Karpas-422 (cell line): ENCODE measurements at places on chromosomes 13 and 19.

- no peak for DNase-seq
Observed at GRCh38 chr19:42571116-42571515, 23.6 kb downstream of the CEACAM8 start.

GRCh38 chr13:71786875-71787274 lies 80.1 kb downstream of the DACH1 start:
- no peak for DNase-seq

DNA sequence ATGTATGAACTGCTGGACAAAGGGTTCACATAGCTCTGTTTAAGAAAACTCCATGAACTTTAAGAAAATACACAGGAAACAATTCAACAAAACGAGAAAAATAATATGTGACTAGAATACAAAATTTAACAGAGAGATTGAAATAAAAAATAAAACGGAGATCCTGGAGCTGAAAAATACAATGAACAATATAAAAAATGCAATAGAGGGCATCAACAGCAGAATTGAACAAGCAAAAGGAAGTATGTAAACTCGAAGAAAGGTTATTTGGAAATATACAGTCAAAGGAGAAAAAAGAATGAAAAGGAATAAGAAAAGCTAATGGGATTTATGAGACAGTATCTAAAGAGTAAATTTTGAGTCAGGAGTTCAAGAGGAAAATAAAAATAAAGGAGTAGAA lies 163.0 kb upstream of the DACH1 start:
- DNase-seq = no peak

- no peak for DNase-seq
Observed at GRCh38 chr13:36428086-36428485, 4.2 kb upstream of the CCNA1 start.

- DNase-seq = no peak
Observed at GRCh38 chr13:44894001-44894770, 95.1 kb downstream of the NUFIP1 start.

GRCh38 chr13:21683034-21683733 lies 12.3 kb downstream of the FGF9 start:
- no peak for DNase-seq

DNA sequence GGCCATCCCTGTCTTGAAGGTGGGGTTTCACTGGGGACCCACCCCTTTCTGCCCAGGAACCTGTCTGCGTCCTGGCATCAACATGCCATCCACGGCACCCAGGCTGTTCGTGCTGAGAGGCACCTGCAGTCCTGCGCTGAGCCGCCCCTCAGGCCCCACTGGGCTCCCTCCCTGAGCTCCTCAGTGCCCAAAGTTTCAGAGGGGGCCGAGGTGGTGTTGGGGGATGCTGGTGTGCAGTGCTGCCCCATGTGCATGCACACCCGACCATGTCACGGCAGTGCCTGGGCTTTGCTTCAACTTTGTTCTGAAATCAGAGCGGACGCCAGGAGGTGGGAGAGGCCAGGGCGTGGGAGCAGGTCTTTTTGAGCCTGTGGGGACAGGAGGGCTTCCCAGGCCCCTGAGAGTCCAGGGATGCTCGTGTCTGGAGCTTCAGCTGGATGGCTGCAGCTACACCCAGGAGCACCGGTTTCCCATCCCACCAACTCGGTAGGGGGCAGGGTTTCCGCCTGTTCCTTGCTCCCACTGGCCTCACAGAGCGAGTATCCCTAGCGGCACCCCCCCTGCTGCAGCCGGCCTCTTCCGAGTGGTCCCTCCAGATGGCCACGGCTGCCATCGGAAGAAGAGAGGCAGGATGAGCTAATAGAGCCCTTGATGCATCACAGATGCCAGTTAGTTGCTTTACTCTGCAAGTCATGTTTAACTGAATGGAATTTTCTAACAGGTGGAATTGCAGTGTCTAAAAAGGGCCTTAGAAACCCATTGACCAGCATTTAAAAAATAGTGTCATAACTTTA lies 44.0 kb downstream of the WDFY2 start:
- no peak for DNase-seq

GRCh38 chr19:1720237-1720636 lies 33.1 kb upstream of the ONECUT3 start:
- no peak for DNase-seq

- peak; percentile 94 for DNase-seq
Observed at GRCh38 chr19:40623403-40624251, 22.5 kb downstream of the LTBP4 start.

GRCh38 chr13:33280923-33281322 lies 4.6 kb downstream of the STARD13 start:
- no peak for DNase-seq

DNA sequence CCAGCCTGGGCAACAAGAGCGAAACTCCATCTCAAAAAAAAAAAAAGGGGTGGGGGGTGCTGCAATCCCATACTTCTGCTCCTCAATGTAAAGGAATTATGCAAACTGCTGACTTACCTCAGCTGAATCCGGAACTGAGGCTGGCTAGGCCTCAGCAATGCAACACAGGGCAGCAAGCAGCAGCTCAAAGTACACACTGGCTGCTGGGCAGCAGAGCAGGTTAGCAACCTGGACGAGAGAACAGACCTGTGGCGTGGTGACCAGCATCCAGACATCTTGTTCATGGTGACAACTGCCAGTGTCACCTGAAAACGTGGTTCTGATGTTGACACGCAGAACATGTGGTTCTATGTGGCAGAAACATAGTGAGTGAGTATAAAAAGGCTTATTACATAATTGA lies 28.1 kb downstream of the ZNF14 start:
- DNase-seq = peak; percentile 33

DNA sequence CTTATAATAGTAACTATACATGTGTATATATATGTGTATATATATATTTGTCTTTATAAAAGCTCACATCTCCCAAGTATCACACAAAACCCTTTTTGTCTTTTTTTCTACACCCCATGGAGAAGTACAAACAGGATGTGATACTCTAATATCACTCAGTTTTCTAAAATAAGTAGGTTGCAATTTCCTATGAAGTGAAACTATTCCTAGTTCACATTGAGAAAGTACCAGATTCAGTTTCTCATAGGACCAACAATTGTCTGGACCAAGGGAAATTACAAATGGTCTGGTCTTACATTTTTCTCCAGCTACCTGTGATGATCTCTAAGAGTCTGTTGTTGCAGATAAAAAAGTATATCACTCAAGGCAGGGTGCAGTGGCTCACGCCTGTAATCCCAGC lies 17.9 kb upstream of the LILRB1 start:
- DNase-seq = no peak

GRCh38 chr13:97364031-97364430 lies 69.9 kb upstream of the RAP2A start:
- DNase-seq = no peak

GRCh38 chr19:2476451-2477140 lies 669 bp downstream of the GADD45B start:
- DNase-seq = peak; percentile 66

DNA sequence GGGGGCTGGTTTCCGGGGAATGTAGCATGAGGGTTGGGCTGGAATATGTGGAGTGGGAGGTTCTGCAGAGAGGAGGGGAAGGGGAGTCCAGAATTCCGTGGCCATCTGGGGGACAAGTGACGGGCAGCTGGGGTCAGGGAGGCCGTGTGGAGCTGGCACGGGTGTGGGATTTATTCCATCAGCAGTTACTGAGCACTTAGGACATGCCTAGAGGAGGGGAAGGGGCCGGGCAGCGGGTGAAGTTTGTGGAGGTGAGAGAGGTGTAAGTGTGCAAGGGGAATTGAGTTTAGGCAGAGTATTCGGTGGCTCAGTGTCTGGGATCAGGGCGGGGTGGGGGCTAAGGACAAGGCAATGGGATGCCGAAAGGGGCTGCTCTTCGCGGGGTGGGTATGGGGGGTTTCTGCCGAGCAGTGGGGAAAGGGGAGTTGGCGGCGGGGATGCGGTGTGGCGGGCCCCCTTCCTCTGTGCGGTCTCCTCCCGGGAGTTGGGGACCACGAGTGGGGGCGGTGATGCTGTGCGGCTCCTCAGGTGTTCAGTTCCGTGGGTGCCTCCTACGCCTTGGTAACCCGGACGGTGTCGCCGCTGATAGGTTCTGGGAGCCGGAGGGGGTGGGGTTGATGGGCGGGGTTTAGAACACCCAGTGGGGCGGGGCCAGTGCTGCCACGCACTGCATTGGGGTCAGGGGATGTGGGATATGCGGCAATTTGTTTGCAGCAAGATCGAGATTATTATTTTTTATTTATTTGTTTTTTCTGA lies 5.4 kb downstream of the CCDC61 start:
- peak; percentile 91 for DNase-seq

- no peak for DNase-seq
Observed at GRCh38 chr13:80399340-80400163, 58.6 kb upstream of the SPRY2 start.

DNA sequence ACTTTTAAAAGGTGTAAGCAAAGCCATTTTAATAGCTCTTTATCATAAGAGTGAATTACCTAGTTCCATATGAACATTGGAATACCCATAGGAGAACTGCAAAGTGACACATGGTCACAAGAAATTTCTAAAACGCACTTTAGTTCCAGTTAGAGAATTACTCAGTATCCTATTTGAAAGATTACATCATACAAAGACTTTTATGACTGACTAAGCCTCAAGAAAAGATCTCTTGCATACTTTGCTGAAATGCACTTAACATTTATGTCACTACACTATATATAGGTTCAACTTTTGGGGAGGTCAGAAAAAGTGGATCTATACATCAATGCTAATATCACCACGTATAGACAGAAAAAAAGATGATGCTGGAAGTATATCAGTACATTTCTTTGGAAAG lies 7.1 kb downstream of the PCDH9 start:
- DNase-seq = no peak

DNA sequence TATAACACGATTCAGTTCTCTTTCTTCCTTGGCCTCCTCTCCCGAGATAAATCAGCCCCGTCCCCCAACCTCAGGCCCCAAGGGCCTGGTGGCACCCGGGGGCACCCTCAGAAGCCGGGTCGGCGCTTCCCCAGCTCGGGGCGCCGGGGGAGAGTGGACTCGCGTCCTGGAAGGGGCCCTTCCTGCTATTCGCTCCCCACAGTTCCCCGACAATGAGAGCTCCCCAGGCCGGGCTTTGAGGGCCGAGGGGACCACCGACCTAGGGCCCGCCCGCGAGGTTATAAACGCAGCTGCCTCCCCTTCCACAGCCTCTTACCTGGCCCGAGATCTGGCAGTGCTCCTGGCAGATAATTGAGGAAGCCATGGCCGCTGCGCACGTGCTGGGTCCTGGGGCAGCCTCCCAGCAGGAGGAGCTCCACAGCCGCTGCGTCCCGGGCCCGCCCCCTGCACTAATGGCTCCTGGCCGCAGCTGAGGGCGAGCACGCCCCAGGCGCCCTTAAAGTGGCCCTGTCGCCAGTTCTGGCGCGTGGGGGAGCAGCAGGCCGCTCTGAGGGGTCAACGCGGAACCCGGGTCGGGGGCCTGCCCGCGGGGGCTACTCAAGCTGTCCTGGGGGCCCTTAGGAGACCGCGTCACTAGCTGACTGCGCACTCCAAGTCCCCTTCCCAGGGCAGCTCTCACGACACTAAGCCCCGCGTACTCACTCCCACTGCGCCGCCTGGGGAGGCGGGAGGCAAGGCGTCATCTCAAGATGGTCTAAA lies at the start of gene SOHLH2:
TSS of gene SOHLH2 (minus strand) at position 394 of the 759 bp plus-strand sequence. CDS start at position 364, 30 bp downstream.
- no peak for DNase-seq

DNA sequence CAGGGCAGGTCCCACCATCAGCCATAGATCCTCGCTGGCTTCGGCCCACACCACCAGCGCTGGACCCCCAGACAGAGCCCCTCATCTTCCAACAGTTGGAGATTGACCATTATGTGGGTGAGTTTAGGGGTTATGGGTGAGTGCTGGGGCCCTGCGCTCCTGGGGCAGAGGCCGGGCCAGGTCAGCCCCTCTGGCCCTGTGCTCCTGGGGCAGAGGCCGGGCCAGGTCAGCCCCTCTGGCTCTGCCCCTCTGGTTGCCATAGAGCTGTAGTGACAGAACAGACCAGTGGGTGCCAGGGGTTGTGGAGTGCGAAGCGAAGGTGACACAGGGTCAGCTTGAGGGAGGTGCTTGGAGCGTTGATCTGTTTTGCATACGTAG lies 15.2 kb downstream of the POLD1 start:
- no peak for DNase-seq

GRCh38 chr19:39325778-39326665 lies 5.4 kb upstream of the LRFN1 start:
- DNase-seq = peak; percentile 52
